Activated CD4-positive, CD25-positive, alpha-beta regulatory T cell treated with anti-CD3 and anti-CD28 coated beads, Interleukin-2, amount 50 U/mL, for 24 hours (primary cell): ENCODE measurements at places on chromosomes 12 and 14.

DNA sequence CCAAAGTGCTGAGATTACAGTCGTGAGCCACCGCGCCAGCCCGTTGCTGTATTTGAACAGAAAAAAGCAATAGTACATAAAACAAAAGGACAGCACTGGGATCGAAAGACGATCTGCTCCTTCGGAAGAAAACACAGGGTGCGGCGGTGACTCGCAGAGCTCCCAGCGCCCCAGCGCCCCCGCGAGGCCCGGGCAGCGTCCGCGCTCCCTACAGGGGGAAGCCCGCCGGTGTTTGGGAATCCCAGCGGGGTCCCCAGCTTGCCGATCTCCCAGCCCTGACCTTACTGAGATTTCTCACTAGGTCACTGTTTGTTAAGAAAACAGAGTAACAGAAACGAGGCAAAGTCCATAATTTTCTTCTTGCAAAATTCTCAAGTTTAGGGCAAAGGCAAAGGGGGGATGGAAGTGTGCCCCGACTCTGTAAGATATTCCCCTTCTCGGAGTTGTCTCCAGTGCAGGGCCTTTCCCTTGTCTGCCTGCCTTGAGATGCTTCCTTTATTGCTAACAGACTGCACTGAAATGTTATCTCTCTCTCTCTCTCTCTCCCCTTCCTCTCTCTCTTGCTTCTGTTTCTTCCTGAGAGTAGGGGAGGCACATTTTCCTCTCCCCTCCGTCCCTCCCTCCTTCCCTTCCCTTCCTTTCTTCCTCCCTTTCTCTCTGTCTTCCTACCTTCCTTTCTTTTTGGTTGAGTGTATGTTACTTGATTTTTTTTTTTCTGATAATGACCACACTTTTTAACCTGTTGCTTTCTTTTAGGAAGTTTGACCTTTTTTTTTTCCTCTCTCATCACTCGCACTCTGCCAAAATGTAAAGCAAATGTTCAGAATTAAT lies 91.9 kb downstream of the TMEM30B start:
- ATAC-seq, result no peak

DNA sequence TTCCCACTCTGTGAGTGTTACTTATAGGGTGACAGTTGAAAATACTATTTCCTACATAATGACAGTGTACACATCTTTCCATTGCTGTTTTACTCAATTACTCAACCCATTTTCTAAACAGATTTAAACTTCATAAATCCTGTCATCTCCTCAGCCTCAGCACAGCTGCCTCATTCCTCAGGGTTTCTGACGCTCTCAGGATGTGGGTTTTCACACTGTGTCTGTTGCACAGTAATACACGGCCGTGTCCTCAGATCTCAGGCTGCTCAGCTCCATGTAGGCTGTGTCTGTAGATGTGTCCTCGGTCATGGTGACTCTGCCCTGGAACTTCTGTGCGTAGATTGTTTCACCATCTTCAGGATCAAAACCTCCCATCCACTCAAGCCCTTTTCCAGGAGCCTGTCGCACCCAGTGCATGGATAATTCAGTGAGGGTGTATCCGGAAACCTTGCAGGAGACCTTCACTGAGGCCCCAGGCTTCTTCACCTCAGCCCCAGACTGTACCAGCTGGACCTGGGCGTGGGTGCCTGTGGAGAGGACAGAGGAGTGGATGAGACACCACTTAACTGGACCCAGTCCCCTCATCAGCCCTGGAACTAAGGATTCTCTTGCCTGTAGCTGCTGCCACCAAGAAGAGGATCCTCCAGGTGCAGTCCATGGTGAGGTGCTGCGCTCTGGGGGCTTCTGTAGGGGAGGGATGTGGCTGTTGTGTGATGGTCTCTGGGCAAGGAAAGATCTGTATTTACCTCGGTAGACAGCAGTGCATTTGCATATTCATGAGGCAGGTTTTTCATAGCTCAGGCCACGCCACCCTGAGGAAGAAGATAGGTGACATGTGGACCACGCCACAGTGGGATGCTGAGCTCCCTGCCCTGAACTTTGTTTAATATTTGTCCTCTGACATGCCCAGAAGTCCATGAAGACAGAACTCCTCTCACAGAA lies 750.2 kb downstream of the TMEM121 start:
- no peak for ATAC-seq

DNA sequence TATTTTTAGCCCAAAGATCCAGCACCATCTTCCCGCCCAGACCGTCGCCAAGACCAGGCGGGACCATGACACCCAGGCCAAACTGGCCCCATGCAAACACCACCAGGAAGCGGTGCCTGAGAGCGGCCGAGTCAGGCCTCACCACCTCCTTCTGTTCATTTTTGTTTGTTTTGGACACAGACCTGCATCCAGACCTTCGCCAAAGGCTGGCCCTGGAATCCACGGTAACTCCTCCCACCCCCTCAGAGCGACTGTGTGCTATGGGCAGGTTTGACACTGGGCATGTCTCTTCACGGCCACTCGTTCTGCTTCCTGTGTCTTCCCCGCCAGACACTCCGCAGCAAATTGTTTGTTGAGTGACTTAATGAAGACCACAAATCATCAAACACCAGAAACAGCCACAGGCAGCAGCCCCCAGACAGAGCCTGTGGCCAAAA lies 47.1 kb downstream of the NCOR2 start:
- ATAC-seq, result no peak

GRCh38 chr12:89653-90052 lies 23.1 kb downstream of the IQSEC3 start:
- ATAC-seq, result no peak

DNA sequence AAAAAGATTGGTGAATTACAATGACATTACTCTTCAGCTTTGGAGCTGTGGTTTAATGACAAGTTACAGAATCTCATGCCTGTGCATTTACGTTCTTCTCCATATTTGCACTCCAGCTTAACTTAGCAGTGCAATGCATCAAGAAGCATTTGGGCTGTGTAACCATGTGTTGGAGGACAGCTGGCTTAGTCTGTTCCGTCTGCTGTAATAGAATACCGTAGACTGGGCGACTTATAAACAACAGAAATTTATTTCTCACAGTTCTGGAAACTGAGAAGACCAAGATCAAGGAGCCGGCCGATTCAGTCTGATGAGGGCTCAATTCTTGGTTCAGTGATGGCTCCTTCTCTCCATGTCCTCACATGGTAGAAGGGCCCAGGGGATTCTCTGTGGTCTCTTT lies 943.5 kb downstream of the BCL11B start:
- ATAC-seq, result no peak

DNA sequence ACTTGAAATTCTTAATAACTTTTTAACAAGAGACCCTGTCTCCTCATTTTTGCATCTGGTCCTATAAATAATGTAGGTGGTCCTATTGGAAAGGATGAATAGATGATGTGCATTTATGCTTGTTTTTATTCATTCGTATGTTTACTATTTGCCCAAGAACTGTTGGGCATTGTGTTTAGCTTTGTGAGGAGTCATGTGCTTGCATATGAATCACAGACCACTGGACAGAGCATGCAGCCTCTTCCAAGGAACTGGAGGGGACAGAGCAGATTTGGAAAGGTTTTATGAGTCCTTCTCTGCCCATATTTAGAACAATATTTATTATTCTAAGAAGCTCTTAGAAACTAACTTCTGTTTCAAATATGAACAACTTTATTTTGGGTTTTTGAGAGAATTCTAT lies 414.0 kb downstream of the SOX5 start:
- ATAC-seq, result no peak

DNA sequence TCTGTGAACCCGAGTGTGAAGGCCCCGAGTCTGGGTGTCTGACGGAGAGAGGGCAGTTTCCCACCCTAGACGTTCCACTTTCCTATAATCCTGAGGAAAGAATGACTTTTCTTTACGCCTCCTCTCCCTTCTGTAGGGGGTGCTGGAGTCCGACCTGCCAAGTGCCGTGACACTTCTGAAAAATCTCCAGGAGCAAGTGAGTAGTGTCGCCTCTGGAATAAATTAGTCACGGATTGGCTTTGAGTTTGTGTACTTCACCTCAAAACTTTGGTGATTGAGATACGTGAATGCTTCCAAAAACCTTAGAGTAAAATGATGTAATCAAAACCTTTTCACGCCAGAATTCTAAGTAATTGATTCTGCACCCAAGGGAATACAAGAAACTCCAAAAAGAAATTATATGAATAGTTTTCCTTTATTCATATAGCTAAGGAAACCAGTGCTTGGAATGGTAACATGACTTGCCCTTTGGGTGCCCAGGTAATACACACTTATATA lies 452 bp downstream of the NGDN start:
- peak; percentile 4 for ATAC-seq

DNA sequence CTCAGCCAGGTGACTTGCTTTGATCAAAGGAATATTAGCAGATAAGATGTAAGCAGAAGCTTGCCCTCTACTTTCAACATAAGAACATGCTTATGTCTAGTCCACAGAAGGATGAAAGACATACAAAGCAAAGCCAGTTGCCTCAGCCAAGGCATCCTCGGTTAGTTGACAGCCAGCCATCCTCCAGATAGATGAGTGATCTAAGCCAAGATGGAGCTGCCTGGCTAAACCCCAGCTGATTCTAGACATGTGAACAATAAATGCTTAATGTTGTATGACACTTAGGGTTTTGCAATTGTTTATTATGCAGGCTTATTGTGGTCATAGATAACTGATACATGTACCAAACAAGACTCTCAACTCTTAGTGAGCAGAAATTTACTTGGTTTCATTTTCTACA lies 157.6 kb upstream of the TMTC2 start:
- ATAC-seq, result no peak

DNA sequence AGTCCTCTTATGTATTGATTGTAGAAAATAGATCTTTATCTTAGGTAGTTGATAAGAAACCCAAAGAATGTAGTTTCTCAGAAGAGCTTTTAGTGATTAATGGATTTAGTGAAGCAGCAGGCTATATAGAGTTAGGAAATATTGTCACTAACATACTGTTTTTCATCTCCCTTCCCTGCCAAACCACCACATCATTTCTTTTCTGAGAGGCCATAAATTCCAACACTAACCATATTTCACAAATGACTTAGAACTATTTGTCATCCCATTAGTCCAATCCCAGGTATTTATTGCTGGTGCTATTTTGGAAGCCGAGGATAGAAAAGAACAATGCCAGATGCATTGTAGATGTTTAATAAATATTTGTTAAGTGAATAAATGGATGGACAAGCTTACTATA lies 185.7 kb downstream of the KICS2 start:
- no peak for ATAC-seq
